ENCODE measurements at places on chromosomes 16 and 17.

DNA sequence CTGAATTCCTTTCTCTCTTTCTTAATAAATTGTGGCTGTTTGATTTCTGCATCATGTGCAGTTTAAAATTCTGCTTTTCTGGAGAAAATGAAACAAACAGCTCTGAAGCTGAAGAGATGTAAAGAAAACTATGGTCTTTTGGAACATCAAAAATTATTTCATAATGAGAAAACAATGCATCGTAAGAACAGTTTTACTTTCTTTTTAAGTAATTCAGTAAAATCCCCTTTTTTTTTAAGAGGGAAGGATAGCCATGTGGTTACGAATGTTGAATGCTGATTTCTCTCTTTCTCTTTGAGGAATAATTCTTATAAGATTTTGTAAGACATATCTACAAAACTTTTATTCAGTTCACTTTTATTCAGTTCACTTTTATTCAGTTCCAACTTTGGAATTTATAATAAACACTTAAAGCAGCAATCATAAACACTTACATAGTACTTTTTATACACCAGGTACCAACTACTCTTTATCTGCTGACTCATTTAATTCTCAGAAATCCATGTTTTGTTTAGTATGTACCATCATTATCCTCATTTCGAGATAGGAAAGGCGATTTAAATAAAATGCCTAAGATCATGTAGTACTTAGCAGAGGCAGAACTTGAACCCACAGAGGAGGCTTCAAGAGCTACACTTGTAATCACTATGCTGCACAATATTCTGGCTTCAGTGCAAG, 26.6 kb downstream of the CNTNAP4 start:
- no peak for DNase-seq

DNA sequence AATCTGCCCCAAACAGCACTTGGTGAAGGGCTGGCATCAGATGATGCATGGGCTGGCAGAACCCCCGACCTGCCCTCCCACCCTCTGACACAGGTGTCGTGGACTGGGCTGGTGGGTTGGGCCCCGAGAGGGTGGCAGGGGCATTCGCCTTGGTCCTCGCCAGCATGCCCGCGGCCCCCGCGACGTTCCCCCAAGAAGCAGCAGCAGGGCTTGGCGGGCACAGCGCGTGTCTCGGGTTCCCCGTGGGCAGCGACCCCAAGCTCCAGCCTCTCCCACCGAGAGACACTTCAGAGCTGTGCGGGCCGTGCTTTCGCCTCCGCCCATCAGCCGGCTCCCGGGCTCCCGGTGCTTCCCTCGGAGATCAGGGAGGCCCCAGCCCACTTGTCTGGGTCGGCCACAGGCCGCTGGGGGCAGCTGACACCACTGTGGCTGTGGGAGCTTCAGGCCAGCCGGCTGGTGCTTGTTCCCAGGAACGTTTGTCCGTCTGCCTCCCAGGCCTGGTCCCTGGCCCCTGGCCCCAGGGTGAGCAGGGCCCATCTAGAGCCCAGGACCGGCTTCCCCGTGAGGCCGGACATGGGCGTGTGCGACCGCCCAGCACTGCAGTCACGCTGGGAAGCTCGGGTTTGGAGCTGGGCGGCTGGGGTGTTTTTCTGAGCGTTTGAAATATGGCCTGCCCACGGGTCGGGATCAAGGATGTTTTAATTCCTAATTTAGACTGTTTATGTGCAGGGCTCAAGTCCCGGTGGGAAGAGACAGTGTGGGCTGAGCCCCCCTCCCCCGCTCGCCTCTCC, 16.6 kb downstream of the CACNA1H start:
- no peak for DNase-seq

- no peak for DNase-seq
Observed at GRCh38 chr16:82452004-82452756, 174.6 kb upstream of the CDH13 start.

GRCh38 chr17:56740481-56740880, 93.2 kb downstream of the C17orf67 start:
- DNase-seq, result no peak

- DNase-seq, result no peak
Observed at GRCh38 chr17:6554871-6555330, 1.5 kb downstream of the PITPNM3 start.

GRCh38 chr16:3182608-3183444, 5.2 kb upstream of the OR1F1 start:
- DNase-seq, result no peak

DNA sequence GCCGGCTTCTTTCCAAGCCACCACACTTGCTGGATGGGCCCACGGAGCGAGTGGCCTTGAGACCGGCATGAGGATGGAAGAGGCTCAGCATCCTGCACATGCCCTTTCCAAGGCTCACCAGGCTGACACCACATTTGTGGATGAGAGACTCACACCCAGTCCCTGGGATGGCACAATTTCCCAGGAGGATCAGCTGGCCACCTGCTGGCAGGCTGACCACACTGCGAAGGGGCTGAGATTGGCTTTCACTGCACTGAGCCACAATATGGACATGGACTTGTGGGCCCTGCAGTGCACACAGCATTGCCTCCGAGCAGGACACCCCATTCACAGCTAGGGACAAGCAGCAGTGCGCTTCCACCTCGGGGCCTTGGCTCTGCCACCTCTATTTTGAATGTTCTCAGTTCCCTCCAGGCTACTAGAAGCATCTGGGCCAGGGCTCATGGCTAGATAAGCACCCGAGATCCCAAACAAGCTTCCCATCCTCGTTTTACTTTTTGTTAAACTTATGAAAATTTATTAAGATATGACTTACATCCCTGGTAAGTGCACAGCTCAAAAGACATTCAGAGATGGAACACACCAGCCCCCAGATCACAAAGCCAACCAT, 25.3 kb upstream of the KSR1 start:
- DNase-seq, result no peak

DNA sequence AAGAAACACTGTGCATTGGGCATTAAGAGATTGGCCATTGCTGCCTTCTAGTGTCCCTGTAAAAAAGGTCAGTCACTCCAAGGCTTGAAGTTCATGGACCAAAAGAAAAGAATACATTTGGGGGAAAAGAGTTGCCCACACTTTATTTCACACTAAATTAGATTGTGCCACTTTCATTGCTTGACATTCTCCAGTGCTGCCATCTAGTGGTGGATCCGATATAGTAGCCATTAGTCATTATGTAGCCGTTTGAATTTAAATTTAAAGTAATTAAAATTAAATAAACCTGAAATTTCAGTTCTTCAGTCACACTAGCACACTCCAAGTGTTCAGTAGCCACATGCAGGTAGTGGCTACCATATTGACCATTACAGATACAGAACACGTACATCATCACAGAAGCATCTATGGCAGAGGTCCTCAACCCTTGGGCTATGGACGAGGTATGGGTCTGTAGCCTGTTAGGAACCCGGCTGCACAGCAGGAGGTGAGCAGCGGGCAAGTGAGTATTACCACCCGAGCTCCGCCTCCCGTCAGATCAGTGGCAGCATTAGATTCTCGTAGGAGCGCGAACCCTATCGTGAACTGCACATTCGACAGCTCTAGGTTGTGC, 21.9 kb upstream of the CDH5 start:
- DNase-seq, result no peak

GRCh38 chr16:84584678-84585077, 33.2 kb downstream of the COTL1 start:
- no peak for DNase-seq

GRCh38 chr16:86252596-86252995, 257.7 kb upstream of the FOXF1 start:
- no peak for DNase-seq

- DNase-seq, result no peak
Observed at GRCh38 chr16:70156207-70156978, 17.2 kb upstream of the CLEC18C start.

DNA sequence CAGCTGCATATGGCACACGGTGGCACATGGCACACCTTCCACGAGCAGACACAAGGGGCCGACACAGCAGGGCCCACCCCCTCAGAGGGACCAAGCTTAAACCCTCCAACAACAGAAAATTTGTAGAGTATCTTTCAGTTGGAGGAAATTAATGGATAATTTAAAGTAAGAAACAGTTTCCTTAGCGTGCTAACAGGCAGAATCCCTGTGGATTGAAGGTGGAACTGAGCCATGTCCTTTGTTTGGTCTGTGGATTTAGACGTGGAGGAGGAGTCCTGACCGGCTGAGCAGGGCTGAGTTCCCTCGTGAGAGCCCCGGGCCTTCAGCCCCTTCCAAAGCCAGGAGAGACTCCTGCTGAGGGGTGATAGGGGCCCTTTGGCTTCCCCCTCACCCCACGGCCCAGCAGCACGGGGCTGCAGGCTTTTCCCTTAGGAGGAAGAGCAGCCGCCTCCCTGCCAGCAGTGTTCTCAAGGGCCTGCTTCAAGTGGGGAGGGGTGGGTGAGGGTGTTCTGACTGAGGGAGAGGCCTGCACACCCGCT, 1.4 kb upstream of the CYB561 start:
- DNase-seq, result no peak

DNA sequence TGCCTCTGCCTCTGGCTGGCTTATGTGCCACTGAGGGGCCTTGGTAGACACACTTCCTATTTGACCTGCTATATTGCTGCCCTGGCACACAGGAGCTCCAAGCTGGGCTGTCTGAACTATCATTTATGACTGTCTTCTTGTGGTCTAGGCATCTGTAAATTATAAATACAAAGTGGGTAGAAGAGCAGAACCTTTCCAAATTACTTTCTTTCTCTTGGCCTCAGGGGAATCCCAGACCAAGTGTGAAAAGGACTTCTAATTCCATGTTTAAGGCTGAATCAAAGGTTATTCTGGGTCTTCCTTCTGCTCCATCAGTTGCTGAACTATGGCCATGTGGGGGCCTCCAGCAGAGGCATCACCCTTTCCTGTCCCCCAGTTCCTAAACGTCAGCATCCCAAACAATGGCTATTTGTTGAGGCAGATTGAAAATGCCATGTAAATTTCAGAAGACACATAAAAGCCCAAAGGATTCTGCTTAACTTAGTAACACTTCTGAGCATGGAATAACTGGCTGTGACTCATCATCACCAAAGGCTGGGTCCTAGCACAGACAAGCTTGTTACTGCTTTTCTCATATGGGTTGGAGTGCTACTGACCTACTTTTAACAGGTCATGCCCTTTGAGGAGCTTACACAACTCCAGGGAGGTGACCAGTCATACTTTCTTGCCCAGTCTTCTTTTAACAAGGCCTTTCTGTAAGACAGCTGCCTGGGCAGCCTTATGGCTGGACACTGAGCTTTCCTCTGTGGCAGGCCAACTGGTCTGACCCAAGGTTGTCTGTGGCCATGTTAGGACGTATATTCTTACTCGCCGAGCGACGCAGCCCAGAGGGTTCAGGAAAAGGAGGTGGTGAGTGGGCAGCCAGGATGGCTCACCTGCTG, 154.8 kb downstream of the VPS53 start:
- DNase-seq, result no peak

DNA sequence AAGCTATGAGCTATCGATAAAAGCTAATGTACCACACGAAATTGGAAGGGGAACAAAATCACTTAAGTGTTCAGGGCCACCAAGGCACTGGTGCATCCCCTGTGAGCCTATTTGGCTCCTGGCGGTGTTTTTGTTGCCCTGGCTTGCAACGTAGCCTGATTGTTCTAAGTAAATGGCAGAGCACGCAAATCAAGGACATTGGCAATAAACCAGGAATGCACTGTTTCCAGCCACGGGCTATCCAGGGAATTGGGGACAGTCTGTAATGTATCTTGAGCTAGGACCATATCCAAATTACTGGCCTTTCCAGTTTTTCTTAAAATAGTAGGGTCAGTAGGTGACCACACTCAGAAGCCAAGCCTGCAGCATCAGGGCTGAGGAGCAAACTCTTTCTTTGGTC, 734.0 kb downstream of the MAF start:
- DNase-seq, result no peak

DNA sequence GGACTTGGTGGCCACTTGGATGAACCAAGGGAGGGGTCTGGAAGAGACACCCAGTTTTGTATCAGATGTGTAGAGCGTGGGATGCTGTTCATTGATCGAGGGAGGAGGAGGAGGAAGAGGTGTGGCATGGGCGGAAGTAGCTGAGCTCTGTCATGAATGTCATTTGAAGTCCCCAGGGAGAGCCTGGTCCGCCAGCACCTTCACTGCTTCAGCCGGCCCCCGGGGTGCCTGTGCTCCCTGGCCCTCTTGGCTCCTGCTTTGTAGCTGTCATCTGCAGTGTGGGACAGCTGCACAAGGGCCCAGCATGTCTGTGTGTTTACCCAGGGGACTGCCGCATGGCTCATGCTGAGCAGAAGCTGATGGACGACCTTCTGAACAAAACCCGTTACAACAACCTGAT, 75.4 kb upstream of the RBL2 start:
- no peak for DNase-seq

DNA sequence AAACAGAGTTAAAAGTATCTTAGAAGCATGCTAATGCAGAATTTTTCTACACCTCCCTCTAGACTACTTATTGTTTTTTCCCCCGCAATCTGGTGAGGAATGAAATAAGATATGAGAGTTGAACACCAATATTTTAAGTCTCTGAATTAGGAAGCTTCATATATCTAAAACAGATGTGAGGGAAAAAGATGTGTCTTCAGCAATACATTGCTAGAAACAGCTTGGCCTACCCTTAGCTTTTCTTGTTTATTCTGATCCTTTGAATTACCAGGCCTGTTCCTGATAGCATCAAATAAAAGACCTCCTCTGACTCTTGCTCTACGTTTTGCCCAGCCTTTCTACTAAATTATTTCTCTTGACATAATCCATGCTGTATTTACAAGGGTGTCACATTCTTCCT, 221.8 kb downstream of the CDH11 start:
- DNase-seq, result no peak

GRCh38 chr17:76834870-76835269, 33.3 kb upstream of the MGAT5B start:
- no peak for DNase-seq

DNA sequence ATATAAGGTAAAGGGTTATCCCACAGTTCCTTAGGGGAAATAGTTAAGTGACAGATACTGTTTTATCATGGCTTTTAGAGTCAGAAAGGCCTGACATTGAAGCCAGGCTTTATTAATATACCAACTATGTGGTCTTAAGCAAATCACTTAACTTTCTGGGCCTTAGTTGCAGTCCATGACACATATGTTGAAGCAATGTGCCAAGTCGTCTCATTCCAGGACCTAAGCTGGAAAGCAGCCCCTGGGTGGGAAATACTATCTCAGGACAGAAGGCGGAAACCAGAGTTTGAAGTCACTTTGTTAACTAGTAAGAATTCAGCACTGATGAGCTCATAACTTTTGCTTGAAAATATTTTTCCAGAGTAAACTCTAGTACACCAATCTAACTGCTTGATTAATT, 80.0 kb downstream of the USP32 start:
- DNase-seq, result no peak

DNA sequence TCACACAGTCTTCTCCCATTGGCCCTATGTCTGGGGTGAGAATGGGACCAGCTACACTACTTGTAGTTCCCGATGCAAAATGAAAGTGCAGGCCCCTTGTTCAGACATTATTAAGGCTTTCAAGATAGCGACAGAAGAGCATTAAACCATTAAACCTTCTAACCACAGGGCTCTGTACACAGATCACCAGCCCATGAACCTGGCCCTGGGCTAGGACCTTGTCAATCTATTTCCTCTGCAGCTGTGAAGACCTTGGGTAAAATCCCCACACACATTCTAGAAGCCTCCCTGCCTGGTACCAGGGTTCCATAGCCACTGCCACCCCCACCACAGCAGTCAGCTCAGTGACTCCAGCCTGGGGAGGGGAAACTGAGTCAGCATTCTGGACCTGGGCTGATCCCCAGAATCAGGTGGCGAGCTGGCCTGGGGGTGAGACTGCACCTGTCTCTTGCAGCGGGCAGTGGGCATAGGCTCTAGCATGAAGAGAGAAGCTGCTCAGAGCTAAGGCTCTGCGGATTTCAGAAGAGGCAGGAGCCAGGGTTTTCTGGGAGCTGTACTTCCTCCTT, 119.7 kb upstream of the LHX1 start:
- DNase-seq, result no peak

GRCh38 chr16:48284772-48285409, 37.6 kb upstream of the ABCC11 start:
- DNase-seq, result no peak
